ENCODE measurements at places on chromosomes 3 and 15.

DNA sequence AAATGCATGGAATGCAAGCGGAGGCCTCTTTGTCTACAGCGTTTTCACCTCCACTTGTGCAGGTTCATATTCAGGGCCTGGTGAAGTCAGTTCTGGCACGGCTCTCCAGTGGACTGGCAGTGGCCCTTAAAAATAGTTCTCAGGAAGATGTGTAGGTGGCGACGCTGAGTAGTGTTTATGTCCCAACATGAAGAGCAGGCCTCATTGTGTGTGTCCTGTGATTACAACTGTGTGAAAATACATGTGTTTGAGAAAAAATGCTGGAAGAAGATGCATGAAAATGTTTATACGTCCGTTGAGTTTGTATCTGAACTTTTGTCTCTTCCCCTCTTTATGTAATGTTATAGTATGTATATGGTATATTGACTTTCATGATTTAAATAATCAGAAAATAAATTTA, 7.2 kb downstream of the LIPC start:
- DNase-seq: peak; percentile 62

GRCh38 chr15:66886686-66887273, 178.6 kb upstream of the SMAD3 start:
- no peak for DNase-seq

DNA sequence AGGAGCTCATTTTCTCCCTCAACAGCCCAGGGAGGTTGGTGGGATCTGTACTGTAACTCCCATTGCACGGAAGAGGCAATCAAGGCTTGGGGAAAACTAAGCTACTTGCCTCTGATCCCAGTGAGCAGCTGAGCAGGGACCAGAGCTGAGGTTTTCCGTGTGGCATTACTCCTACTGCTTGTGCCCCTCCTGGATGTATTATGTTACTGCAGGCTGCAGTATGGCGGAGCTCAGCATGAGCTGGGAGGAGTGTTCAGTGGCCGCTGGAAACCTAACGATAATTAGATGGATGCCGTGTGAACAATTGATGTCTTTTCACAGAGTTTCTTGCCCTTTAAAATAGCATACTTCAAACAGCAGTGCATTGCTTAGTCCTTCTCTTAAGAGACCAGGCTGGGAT, 2.0 kb upstream of the TPRG1 start:
- no peak for DNase-seq

GRCh38 chr3:152539191-152539764, 270.5 kb downstream of the MBNL1 start:
- DNase-seq: no peak

- DNase-seq: no peak
Observed at GRCh38 chr3:191348098-191348497, 17.8 kb upstream of the UTS2B start.

DNA sequence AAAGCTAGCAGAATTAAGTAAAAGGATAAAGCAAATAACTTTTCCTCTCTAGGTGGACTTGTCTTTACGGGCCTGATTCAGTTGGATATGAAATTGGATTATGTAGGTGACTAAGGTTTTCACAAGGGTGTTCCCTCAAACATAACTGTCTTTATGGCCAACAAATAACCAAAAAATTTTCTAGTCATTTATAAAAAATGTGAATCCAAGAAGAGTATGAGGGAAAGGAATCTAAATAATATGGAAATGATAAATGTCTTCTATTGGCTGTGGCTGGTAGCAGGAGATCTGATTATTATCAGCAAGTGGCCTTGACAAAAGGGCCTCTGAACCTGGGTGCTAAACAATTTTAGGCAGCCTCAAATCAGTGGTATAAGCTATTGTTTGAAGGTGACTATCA, 594.0 kb upstream of the UBE2E2 start:
- DNase-seq: peak; percentile 29

GRCh38 chr15:88912500-88912921, 668 bp downstream of the MFGE8 start:
- no peak for DNase-seq

- peak; percentile 52 for DNase-seq
Observed at GRCh38 chr3:170524073-170524472, 61.8 kb downstream of the SLC7A14 start.

DNA sequence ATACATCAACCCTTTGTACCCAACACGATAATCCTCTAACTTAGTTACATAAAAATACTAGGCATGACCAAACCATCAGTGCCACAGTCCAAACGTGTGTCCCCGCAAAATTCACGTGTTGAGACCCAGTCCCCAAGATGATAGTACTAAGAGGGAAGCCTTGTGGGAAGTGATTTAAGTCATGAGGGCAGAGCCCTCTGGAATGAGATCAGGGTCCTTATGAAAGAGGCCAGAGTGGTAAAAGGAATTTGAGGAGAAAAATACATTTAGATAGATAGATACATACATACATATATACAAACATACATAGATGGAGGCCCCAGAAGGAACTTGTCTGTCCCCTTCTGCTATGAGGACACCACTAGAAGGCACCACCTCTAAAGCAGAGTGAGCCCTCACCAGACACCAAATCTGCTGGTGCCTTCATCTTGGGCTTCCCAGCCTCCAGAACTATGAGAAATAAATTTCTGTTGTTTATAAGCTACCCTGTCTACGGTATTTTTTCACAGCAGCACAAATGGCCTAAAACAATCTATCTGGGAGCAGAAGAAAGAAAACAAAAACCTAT, 8.0 kb downstream of the TBC1D2B start:
- DNase-seq: no peak

DNA sequence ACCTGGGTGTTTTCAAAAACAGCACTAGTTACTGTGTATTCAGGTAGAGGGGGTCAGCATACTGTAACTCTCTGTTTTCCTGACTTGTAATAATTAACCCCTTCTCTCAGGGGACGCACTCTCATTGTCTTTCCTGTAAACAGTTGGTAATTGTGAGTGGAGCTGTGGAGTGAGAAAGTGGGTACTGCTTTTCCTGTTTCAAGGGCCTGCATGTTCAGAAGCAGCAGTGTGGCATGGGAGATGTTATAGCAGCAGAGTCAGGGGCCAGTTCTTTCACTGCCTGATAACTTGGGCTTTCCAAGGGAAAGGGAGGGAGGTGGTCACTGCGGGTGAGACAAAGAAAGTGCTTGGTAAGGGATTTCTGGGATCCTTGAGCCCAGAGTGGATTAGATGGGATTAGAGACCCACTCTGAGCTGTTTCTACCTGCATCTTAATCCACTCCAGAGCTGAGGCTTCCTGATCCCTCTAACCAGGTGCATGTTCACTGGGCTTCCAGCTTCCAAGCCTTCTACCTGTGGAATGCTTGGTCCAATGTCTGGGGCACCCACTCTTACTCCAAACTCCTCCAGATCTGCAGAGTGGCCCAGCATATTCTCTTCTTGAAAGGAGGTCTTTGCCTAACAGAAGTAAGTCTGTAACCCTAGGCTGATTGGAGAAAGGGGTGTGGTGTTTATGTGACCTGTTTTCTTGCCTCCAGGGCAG, 105.2 kb downstream of the RPLP1 start:
- DNase-seq: no peak

GRCh38 chr3:61742006-61742405, 180.6 kb downstream of the PTPRG start:
- no peak for DNase-seq

GRCh38 chr3:193563426-193563825, 8.7 kb upstream of the ATP13A4 start:
- no peak for DNase-seq

DNA sequence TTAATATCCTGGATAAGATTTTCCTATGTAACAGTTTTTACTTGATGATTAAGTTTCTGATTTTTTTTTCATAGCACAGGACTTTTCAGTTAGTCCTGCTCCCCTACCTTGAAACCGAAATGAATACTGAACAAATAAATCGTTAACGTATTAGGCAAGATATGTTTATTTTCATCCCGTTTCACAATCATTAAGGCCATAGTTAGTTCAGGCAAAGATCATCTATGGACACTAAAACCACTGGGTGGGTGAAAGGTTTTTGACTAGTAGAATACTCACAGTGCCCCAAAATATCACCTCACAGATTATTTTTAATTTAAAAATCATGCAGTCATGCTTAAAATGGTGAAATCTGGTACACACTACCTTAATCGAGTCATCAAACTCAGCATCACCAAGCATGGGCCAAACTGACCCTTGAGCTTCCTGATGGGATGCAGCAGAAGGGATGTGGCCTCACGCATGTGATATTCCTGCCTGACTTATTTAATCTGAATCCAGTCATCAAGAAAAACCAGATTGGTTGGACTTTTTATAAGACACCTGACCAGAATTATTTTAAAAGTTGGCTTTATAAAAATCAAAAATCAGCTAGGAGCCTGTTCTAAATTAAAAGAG, 365.0 kb downstream of the LPP start:
- no peak for DNase-seq

GRCh38 chr3:18279226-18279737, 145.9 kb downstream of the SATB1 start:
- DNase-seq: no peak

GRCh38 chr3:32009101-32009500, 27.6 kb downstream of the ZNF860 start:
- DNase-seq: no peak

DNA sequence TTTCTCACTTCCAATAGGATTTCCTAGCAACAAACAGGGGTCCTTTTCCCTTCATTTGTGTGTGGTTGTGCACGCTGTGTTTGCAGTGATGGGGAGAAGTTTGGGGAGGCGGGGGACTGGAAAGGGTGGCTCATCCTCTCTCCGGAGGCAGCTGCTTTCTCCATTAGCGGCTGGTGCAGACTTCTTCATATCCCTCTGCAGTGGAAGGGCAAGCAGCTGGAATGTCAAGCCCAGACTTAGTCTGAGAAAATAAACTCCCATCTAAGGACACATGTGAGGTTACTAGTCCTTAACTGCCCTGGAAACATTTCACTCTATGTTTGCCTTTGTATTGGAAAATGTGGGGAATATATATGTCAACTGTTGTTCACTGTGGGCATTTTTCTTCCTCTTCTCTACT, 467.0 kb upstream of the RASGRP1 start:
- DNase-seq: no peak

DNA sequence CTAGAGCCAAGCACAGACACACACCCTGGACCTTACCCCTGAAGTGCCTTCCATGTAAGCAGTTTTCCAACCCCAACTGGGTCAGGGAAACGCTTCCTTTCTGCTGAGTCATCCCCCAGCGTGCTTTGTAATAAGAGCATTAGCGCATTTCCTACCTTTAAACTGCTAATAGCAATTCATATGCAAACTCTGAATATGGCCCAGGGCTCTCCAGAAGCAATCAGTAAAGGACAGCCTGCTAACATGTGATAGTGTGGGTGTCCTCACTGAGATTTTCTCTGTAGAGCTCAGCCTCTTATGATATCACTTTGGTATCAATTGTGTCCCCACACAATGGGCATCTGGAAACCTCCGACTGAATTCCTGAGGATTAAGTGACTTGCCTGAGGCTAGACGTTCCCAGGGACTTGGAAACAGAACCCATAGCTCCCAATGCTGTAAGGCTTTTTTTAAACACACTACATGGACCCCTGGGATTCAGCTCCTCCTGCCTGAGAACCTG, 5.6 kb downstream of the GABRB3 start:
- no peak for DNase-seq

- peak; percentile 60 for DNase-seq
Observed at GRCh38 chr3:55626279-55626665, 139.2 kb upstream of the WNT5A start.

- DNase-seq: peak; percentile 60
Observed at GRCh38 chr3:99640214-99640851, 1.9 kb downstream of the COL8A1 start.

DNA sequence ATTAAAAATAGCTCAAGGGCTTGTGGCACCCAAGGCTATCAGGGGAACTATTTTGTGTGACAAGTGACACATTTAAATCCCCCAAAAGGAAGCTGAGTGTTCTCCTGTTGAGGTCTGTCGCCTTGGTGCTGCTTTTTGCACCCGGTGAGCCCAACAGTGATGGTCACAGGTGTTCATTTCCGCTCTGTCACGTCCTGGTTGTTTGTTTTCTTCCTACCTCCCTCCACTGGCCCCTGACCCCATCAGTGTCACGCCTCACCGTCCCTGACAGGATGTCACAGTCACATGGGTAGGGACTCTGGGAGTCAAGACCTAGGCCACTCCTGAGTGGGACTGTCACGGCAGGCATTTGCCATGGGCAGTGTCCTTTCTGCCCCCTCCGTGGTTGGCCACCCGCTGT, 11.2 kb downstream of the SLCO3A1 start:
- no peak for DNase-seq

DNA sequence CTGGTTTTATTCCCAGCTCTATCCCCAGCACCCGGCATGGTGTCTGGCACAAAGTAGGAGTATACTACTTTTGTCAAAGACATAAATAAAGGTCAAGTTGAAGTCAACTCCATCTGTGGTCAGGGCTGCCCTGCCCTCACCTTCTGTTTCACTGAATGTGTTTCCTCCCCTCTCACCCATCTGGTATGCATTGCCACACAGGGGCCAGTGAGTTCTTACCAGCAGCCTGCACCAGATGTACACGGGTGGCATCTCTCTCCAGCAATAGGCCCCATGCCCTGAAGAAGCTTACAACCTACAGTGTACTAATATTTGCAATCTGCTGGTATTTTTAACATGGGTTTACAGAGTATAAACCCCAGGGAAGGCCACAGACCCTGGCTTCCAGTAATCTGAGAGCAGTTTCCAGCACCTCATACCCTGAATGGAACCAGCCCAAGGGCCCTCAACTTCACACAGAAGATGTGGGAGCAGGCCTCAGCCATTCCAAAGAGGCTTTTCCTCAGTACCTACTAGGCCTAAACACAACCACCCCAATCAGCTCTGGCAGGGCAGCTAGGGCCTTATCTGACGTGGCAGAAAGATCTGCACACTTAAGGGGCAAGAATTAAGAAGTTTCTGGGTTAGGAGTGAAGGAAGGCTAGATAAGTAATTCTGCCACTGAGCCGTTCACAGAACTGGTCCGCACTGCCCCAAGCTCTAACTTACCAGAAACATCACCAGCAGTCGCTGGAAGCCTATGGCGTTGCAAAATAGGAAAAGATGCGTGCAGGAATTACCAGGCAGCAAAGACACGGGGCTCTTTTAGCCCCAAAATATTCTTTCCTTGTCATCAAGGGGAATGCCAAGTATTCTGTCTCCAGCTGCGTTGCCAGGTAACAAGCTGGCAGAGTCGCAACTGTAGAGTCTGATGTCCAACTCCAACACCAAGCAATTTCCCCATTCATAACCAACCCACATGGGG, 2.1 kb downstream of the IDH2 start:
- peak; percentile 52 for DNase-seq

GRCh38 chr3:6251612-6252400, 609.1 kb upstream of the GRM7 start:
- DNase-seq: no peak

DNA sequence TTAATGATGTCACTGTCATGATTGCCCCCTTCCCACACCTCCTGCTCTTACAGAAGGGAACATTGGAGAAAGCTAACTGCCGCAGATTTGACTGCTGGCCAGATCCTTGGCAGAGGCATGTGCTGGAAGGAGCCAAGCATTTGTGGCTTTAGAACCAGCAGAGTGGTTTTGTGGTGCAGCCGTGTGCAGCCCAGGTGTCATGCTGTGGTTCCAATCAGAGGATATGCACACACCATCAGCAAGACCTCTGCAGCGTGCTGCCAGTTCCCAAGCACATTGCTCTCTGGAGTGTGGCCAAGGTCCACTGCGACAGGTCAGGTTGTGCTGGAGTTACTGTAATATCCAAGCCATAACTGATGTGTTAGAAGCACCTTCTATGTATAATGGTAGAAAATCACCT, 61.6 kb downstream of the OTOL1 start:
- no peak for DNase-seq

- no peak for DNase-seq
Observed at GRCh38 chr3:128922804-128923459, 43.5 kb downstream of the ACAD9 start.

GRCh38 chr15:29050870-29051269, 165.1 kb downstream of the APBA2 start:
- peak; percentile 63 for DNase-seq

Data from fibroblast of skin of right quadriceps (primary cell).